NK-92 treated with Interleukin-12 subunit alpha and Interleukin-12 subunit beta, amount 100 ng/mL, for 24 hours (cell line): ENCODE measurements at places on chromosomes 3 and 15.

DNA sequence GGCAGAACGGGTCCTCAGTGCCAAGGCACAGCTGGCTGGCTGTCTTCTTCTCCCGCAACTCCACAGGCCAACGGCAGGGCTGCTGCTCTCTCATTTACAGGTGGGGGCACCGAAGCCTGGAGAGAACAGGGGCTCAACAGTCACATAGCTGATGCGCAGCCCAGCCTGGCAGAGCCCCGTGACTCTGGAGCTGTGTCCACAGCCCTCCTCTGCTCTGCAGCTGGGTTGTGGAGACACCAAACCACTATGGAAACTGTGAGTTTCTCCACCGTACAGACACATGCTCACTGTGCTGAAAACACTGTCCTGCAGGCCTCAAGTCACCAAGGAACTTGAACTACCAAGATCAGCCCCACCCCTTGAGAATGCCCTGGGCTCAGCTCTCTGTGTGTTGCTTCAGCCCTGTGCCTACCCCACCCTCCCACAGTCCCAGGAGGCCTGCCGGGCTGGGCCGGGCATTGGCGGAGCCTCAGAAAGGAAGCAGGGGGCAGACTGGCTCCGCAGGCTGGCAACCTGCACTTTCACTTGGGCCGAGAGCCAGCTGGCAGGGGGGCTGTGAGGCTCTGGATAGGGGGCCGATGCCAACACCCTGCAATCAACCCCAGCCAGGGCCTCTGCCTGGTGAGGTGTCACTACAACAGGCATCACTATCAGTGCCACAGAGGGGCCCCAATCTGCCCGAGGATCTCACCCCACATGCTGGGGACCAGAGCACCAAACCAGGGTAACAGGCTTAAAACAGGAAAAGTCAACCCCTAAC is 113.7 kb upstream of the RPL32 start:
- no peak for DNase-seq

- DNase-seq, result no peak
These were observed 44.3 kb upstream of the CNTN6 start for GRCh38 chr3:1048558-1048957.

DNA sequence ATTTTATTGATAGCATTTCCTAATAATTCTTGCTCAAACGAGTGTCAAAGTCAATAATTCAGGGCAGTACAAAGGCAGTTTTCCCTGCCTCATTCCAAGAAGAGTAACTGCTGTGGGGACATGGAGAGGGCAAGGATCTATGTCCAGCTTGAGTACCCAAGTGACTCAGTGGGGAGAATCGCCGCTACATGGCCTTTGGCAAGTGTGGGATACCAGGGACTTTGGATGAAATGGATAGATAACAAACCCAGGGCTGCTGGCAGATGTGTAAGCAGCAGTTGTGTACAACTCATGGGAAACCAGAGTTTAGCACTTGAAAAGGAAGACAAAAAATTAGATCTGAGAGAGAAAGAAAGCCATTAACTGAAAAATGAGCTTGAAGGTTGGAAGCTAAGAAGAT is 122.2 kb upstream of the TRIM42 start:
- no peak for DNase-seq

DNA sequence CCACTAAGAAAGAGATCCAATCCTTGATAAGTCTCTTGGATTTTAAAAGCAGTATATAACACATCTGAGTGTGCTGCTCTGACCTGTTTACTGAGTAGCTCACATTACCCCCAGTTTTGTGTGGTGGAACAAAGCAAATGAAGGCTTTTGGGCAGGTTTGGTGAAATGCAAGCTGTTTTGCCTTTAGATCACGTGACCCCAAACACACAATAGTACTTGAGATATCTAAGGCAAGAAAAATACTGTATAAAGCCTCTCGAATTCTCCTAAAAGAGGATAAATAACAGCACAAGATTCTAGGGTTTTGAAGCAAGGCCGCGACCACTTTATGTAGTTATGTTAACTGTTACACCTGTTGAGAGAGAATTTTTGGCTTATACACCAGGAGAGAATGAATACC is 49.3 kb upstream of the TRIM42 start:
- DNase-seq, result no peak

- DNase-seq, result no peak
These were observed 655 bp upstream of the FAM3D start for GRCh38 chr3:58667229-58667628.

DNA sequence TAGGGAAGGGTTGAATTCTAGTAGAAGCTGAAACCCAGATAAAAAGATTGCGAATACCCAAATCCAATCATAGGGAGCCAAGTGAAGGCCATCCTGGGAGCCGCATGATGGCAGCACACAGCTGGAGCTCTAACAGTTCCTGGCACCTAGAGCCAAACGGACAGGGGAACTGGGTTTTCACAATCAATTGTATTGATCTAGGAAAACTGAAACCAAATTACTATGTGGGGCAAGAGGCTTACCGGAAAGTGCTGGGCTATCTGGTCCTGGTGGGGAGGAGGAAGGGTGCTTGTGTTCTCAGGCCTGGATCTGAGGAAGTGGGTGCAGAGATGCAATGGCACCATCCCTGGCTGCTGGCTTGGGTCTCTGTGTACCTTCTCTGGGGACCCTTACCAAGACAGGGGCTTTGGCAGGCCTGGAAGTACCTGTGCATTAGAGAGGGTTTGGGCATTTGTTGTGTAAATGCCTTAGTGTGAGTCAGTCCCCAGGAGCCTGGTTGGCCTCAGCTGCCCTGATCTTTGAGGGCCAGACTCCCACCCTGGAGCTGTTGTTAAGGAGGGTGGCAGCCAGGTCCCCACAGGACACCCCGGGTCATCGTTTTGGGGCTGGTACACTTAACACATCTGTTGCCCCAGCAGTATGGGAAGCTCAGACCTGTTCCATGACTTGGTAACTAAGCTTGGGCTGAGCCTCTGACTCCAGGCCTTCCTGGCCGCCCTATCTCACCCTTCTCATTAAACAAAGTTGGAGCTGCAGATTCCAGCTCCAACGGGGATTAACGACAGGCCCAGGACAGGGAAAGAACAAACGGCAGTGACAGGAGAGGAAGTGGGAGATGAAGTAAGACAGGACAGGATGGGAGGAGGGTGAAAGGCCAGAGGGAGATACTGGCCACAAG is 8.9 kb upstream of the FURIN start:
- DNase-seq, result no peak

- DNase-seq, result no peak
These were observed 98.9 kb downstream of the FMN1 start for GRCh38 chr15:33095641-33096040.

GRCh38 chr3:36827133-36827532 is 62.8 kb upstream of the DCLK3 start:
- DNase-seq, result no peak

DNA sequence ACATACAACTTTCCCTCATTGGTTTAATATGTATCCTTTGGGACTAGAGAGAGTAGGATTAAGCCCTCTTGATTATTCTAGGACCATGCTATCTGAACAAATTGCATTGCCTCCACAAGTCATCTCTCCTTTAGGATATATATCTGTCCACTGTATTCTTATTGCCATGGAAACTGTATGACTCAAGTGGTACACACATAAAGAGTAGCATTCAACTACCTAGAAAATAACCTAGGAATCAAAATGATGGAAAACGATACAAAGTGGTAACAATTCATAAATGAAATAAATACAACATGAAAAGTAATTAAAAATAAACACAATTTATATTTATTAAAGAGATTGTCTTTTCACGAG is 212.1 kb upstream of the P2RY1 start:
- no peak for DNase-seq

DNA sequence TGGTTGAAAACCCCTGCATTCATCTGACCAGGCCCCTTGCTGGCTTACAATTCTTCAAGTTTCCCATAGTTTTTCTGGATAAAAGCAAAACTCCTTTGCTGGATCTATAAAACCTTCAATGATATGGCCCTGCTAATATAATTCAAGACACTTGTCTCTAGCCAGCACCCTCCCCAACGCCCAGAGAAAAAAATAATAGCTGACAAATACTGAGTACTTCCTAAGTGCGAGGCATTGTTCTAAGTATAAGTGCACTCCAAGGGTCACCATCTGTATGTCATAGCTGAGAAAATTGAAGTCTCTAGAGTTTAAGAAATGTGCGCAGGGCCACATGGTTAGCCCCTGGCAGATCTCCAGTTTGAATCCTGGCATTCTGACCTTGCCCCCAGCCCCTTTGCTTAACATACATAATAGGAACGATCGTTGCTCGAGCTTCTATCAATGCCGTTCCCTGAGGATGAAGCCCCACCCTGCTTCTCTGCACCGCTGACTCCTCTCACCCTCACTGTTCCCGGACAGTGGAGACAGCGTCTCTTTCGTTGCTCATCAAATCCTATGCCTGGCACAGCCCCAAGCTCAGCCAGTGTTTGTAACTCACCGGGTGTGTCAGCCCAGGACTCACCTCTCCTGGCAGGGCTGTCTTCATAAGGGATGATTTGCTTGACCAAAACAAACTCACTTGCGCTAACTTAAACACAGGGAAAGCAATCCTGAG is 377.1 kb upstream of the PROK2 start:
- DNase-seq, result no peak

GRCh38 chr15:82995938-82996337 is 9.9 kb downstream of the RAMAC start:
- no peak for DNase-seq

DNA sequence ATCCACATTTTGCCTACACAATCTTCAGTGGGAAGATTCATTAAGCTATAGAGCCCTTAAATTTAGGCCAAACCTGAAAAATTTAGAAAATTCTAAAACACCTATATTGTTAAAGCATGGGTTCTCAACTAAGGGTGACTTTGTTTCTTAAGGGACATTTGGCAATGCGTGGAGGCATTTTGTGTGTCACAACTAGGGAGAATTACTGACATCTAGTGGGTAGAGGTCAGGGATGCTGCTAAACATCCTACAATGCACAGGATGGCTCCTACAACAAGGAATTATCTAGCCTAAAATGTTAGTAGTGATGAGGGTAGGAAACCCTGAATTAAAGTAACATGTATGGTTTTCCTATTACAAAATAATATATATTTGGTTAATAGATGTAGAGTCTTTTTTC is 55.8 kb downstream of the TBC1D5 start:
- DNase-seq, result no peak

- no peak for DNase-seq
These were observed 240.2 kb downstream of the TP63 start for GRCh38 chr3:189871418-189871817.

DNA sequence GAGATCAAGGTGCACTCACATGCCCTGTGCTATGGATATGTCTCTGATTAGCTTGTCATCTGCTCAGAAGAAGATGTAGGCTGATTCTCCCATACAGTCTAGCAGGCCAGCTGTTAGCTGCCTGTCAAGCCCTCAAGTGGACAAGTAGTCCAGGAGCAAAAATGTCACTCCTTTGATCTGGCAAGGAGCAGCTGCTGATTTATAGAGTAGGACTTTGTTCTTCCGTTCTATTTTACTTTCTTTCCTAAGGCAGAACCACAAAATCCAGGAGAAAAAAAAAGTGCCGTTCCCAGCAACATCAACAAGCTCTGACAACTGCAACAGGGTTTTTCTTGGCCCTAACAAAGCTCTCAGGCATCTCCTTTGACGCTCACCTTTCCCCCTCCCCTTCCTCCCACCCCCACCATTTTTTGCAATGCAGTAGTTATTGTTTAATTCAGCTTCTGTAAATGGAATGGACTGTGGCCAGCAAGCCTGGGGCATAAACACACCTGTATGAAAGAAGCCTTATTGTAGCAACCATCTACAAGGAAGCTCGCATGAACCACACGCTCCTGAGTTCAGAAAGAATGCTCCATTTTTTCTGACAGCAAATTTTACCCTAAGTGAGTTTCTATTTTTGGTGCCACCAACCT is 196.3 kb downstream of the MEIS2 start:
- DNase-seq, result no peak

- DNase-seq, result no peak
These were observed 64.9 kb downstream of the TBC1D2B start for GRCh38 chr15:78012643-78013077.

DNA sequence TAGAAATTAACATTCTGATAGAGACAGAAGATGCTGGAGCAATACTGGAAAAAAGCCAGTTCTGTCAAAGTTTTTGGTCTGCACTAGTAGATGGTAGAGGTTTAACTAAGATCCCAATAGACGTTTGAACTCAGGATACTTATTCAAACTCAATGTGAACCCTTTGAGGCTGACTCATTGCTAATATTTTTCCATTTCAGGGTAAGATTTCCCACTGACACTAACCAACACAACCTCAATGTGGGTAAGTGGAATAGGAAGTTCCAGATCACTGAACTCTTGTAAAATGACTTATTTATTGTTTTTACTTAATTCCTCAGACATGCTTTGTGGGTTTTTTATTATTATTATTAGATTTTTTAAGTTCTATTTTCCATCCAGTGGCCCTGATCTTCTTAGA is 1024.8 kb downstream of the EPHA3 start:
- no peak for DNase-seq

DNA sequence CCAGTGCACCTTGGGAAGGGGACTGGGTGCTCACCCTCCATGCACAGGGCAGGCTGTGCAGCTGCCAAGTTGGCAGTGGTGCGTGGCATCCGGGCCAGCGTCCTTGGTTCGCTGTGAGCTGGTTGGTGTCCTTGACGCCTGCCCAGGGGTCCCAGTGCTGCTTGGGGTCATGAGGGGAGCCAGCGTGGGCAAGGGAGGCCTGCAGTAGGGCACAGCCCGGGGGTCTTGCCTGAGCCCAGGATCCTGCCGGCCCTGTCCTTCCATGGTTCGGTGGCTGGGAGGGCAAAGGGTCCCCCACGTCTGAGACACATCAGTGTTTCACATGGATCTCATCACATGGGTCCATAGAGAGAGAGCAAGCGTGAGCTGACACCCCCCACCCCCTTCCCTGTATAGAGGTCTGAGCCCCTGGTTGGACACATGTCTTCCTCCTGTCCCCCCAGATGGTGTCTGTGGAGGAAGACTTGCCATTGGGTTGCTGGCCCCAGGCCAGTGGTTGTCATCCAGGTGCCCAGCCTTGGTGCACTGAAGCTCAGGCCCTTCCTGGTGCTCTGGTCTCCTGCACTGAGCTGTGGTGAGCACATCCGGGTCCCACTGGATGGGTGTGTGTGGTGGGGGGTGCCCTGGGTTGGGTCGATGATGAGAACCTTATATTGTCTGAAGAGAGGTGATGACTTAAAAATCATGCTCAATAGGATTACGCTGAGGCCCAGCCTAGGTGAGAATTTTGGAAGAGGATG is 232.3 kb downstream of the SNRPN start:
- no peak for DNase-seq

DNA sequence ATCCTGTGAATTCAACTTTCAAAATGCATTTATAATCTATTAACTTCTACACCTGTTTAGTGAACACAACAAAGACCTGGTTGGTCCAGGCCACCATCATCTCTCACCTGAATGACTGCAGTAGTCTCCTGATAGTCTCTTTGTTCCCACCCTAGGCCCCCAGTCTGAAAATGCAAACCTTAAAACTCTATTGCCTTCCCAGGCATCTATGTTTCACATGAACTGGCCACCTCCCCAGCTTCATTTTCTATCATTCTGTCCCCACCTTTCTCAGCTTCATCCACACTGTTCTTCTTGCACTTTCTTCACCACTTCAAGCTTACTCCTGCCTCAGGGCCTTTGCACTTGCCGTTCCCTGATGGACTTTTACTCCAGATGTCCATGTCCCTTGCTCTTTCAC is 45.0 kb downstream of the CLSTN2 start:
- no peak for DNase-seq

- DNase-seq, result no peak
These were observed 76.4 kb downstream of the AKAP13 start for GRCh38 chr15:85456798-85457197.

GRCh38 chr3:15800780-15801179 is 3.0 kb upstream of the ANKRD28 start:
- no peak for DNase-seq
